ENCODE measurements at places on chromosomes 6 and 20.

- DNase-seq = no peak
These were observed 332.9 kb downstream of the CDKAL1 start for GRCh38 chr6:20866935-20867703.

- no peak for DNase-seq
These were observed 196.8 kb downstream of the ATXN1 start for GRCh38 chr6:16564436-16564835.

DNA sequence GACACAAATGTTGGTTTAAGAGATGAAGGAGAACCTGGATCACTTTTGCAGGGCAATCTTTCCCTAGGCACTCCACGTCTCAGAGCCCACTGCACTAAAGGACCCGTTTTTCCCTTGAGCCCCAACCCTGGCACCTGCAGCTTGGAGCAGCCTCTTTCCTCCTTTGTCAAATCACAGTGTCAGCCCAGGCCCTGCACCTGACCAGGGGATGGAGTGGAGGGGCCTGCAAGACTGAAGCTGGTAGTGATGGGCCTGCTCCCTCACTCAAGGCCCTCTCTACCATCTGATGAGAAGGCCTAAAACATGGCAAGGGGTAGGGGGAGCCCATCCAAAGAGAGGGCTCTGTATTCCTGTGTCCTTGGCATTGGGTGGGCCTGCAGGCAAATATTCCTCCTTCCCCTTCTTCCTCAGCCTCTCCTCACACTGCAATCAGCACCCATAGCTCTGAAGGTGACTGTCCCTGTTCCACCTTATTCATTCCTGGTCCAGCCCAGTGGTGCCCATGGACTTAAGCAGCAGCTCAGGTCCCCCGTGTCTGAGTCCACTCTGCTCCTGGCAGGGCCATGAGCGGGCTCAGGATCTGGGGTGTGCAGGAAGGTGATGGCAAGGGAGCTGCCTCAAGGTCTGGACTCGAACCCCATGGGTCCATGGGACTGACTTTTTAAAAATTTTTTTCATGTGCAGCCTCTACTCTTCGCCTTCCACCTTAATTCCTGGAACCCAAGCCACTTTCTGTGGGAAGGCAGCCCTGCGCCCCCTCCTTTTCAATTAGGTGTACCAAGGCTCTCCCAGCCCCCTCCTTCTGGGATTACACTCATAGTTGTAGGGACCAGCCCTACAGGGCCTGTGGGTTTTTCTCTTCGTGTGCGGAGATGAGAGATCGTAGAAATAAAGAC lies 6.7 kb downstream of the RAET1G start:
- no peak for DNase-seq

DNA sequence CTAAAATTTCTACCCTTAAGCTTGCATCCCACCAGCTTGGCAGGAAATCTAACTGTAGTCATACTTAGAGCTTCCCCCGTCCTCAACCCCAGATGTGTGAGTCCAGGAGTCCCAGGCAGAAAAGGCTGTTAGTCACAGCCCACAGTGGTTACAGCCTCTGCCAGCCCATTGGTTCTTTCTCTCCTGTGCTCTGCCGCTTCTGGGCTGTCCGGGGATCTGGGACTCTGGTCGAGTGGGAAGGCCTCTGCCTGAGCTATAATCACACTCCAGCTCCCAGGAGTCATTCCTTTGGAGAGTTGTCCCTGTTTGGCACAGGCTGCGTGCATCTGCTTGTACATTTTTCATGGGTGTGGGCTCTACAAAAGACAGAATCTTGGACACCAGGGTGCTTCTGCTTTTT lies 45.6 kb upstream of the FYN start:
- no peak for DNase-seq

DNA sequence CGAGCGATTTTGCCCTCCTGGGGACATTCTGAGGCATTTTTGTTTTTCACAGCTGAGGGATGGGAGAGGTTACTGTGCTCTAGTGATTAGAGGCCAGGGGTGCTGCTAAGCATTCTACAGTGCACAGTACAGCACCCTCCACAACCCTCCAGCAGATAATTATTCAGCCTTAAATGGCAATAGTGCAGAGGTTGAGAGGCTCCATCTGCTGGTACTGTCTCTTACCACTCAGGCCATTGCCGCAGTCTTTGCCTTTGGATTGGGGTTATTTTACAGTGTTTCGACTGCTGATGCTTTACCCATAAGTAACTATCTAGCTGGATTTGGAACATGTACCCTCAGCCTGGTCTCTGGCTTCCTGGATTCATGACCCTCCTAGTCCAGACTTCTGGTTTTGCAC lies 705.3 kb downstream of the KIF16B start:
- DNase-seq = no peak

- no peak for DNase-seq
These were observed 2.0 kb upstream of the TRMT11 start for GRCh38 chr6:125984311-125984710.

- DNase-seq = no peak
These were observed 204.5 kb downstream of the HIVEP2 start for GRCh38 chr6:142740449-142740848.

- DNase-seq = no peak
These were observed 5.2 kb downstream of the RPS12 start for GRCh38 chr6:132819405-132820161.

- DNase-seq = no peak
These were observed 616.4 kb upstream of the AGPAT4 start for GRCh38 chr6:161890133-161890831.

GRCh38 chr20:12068121-12068520 lies 150.4 kb downstream of the BTBD3 start:
- DNase-seq = no peak

DNA sequence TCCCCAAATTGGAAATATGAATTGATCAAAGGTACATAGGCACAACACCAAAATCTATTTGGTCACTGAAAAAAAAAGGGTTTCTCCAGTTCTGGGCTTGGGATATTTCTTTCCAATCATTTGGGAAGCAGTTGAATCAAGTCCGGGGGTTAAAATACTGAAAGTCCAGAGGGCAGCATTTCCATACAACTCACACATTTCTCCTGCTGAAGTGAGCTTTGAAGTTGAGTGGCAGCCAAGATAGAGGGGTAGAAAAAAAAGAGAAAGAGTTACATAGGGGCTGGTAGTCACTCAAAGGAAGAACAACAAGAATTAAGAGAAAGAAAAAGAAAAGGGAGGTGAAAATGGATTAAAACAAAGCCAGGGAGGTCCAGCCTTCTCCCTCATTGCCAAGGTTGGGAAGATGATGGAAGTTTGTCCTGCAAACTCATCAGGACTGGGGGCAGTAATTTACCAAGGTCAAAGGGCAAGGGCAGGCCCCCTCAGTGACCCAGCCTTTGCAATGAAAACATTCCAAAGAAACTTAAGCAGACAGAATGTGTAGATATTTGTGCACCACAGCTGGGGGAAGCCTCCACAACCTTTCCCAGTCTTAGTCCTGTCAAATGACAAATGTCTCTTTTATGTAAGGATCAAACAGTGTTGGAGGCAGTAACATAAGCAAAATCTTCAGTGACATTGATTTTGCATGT lies 525.3 kb upstream of the JARID2 start:
- no peak for DNase-seq

- DNase-seq = no peak
These were observed 277.0 kb upstream of the TBX18 start for GRCh38 chr6:85041376-85041775.

DNA sequence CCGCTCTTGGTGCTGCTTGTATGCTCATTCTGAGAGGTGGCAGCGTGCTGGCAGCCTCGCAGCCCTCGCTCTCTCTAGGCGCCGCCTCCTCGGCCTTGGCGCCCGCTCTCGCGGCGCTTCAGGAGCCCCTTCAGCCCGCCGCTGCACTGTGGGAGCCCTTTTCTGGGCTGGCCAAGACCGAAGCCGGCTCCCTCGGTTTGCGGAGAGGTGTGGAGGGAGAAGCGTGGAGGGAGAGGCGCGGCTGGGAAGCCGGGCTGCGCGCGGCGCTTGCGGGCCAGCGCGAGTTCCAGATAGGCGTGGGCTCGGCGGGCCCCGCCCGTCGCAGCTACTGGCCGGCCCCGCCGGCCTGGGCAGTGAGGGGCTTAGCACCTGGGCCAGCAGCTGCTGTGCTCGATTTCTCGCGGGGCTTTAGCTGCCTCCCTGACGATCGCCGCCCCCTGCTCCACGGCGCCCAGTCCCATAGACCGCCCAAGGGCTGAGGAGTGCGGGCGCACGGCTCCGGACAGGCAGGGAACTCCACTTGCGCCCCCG lies 19.5 kb upstream of the FAM8A1 start:
- DNase-seq = no peak

DNA sequence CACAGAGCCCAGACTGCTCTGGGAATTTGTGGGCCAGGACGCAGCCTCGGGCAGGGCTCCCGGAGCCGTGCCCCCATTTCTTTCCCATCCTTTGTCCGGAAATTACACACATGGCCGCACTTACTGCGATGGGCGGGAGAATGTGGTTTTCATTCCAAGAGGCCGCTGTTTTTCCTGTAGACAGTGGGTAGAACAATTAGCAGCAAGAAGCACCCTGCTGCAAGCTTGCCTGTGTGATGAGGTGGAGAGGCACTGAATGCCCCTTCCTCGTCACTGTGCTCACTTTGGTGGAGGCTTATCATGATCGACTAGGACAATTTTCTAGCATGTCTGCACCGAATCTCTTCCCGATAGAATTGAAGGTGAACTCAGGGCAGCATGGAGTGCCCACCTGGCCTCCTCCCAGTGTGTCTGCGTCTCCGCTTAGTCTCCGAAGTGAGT lies 102.8 kb downstream of the DACT2 start:
- DNase-seq = no peak

Data from NCI-H1105 (cell line).